Esophagus muscularis mucosa (tissue), 4 donors: ENCODE measurements at places on chromosomes 4 and X. TPM values are rescaled to one million over a fixed set of nuclear protein-coding genes. Genes with fewer than 3 reads are reported as not detected.

- DNase-seq = peak; percentile 91
Observed at GRCh38 chr4:140094438-140095420, 59.3 kb downstream of the MAML3 start.

IL13RA1 gene
- 53.1 TPM for total RNA-seq

TMPRSS11F gene
- not detected for total RNA-seq

GRCh38 chr4:137307806-137308205 lies 224.5 kb downstream of the PCDH18 start:
- no peak for DNase-seq

DNA sequence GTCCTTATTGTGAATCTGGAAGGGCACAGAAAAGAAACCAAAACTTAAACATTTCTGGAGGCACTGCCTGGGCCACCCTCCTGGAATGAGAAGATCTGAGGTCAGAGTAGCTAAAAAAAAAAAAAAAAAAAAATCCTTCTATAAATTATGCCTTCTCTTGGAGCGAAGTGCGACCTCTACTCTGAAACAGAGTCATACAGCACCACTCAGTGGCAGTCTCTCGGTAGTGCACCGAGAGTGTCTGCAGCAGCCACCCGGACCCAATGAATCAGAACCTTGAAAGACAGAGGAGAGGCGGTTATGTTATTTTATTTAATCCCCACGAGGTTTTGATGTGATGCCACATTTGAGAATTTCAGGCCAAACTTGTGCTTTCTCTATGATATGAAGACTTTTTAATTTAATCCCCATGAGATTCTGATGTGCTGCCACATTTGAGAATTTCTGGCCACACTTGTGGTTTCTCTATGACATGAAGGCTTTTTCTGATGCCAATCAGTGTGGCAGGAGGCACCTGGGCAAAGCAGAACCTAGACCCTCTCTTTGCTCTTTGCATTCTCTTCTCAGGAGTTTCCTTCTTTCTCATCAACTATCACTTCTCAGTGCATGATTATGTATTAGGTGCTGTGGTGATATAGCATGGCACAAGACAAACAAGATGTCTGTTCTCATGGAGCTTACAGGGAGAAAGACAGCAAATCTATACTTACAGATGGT lies 5.6 kb upstream of the CT47C1 start:
- no peak for DNase-seq

- DNase-seq = no peak
Observed at GRCh38 chrX:56947699-56948098, 47.6 kb downstream of the SPIN3 start.

GRCh38 chr4:176084769-176085168 lies 19.1 kb downstream of the WDR17 start:
- no peak for DNase-seq

GRCh38 chr4:176435901-176436292 lies 116.1 kb downstream of the SPCS3 start:
- no peak for DNase-seq

GRCh38 chrX:120499301-120500072 lies 30.4 kb upstream of the LAMP2 start:
- DNase-seq = no peak

DNA sequence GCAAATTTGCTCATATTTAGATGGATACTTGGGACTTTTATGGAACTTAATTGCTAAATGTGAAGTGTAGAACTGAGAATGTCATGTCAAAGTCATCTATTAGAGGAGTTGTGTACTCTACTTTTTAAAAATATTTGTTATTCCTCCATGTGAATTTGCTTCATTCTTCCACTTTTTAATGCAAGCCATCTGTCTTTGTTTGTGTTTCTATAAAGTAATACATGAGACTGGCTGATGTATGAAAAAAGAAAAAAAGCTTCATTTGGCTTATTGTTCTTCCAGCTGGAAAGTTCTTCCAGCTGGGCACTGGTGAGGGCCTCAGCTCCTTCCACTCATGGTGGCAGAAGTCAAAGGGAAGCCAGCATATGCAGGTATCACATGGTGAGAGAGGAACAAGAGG lies 114.6 kb upstream of the GRID2 start:
- DNase-seq = no peak

PCDH11X gene
- under 0.01 TPM for total RNA-seq

DNA sequence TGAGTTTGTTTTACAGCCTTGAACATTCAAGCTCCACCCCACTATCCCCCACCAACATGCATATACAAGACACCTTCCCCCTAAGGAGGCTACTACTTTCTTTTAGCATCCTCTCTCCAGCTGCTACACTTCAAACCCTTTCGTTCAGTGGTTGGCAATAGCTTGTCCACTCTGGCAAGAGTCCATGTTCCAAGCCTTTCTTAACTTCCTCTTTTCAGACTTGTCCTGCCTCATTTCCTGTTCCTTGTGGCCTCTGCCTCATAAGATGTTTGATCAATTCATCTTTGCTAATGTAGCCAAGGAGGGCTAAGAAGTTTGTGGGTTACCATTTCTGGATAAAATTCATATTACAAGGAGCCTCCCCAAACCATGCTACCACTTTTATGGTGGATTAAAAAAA lies 20.8 kb upstream of the ZCCHC12 start:
- DNase-seq = no peak

GRCh38 chrX:77014377-77015372 lies 432.5 kb upstream of the FGF16 start:
- no peak for DNase-seq

- no peak for DNase-seq
Observed at GRCh38 chr4:99863804-99864203, 30.4 kb downstream of the LAMTOR3 start.

HSFX4 gene
- not detected for total RNA-seq

DNA sequence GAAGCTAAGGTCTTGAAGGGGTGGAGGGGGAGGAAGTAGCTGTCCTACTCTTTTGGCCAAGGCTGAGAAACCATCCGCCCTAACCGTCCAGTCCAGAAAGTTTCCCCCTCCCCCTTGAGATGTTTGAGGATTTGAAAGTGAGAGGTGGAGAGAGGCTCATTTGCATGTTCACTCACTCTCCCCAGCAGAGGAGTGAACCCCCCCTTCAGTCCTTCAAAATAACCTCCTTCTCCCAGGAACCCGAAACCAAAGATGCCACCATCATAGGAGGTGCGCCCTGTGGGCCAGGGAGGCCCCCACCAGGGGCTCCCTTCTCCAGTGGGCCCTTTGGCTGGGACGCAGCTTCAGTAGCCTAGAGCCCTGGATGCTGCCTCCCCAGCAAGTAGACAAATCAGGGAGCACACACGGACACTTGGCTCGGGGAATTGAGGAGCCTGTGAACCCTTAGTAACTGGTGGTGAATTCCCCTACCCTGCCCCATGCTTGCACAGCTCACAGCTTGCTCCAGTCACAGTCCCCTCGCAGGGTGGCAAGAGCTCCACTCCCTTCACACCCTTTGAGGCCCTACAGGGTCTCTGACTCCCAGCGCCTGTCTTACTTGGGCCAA lies 25.6 kb downstream of the ELF4 start:
- no peak for DNase-seq

TAF7L gene
- not detected for total RNA-seq

GRCh38 chr4:188779581-188779980 lies 640.3 kb downstream of the TRIML1 start:
- DNase-seq = no peak

GRCh38 chr4:53076374-53076958 lies 214.3 kb downstream of the RASL11B start:
- no peak for DNase-seq

GRCh38 chrX:120647127-120647526 lies 17.3 kb upstream of the C1GALT1C1 start:
- no peak for DNase-seq

DNA sequence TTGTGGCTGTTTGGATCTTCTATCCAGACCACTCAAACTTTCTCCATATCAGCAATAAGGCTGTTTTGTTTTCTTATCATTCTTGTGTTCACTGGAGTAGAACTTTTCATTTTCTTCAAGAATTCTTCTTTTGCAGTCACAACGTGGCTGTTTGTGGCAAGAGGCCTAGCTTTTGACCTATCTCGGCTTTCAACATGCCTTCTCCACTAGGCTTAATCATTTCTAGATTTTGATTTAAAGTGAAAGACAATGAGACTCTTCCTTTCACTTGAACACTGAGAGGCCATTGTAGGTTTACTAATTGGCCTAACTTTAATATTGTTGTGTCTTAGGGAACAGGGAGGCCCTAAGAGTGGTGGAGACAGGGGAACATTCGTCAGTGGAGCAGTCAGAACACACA lies 19.1 kb downstream of the FGF2 start:
- DNase-seq = no peak

DNA sequence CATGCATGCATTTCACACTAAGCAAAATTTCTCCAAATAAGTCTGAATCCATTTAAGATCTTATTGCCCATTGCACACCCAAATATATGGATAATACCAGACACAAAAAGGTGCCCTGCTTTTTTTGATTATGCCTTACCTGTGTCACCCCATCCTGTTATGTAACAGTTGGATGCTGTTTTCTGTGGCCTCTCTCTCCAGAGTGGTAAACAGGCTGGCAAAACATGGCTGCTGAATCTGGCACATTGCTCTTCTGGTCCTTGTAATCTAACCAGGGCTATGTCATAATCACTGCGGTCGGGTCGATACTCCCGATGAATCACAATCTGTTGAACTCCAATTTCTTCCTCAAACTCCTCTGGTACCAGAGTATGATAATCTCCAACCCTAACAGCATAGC lies 70.1 kb downstream of the PRSS12 start:
- no peak for DNase-seq

ITM2A gene
- 19.1 TPM for total RNA-seq

HUWE1 gene
- total RNA-seq = 146 TPM

- no peak for DNase-seq
Observed at GRCh38 chrX:122219735-122220134, 964.3 kb upstream of the GRIA3 start.

ZNF718 gene
- 5.6 TPM for total RNA-seq

- DNase-seq = no peak
Observed at GRCh38 chr4:108834835-108835384, 72.1 kb upstream of the ETNPPL start.

DNA sequence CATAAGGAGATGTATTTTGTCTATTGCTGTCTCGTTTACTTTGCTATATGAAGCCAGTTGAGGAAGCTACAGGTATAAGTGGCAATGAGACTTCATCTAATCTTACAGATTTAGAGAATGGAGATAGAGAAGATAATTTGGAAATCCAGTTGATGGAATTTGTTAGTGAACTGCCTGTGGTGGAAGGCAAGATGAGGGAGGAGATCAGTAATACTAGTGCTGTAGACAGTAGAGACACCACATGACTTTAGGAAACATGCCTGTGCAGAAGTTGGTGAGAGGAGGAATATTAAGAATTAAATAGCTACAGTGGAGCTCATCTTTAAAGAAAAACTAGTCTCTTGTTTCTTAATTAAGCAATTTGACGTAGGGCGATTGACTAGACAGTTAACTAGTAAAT lies 51.3 kb downstream of the RBPJ start:
- DNase-seq = no peak

UGT2B10 gene
- total RNA-seq = not detected

MUC7 gene
- not detected for total RNA-seq

LEF1 gene
- 3.3 TPM for total RNA-seq

GRCh38 chr4:149279331-149279730 lies 536.3 kb downstream of the IQCM start:
- no peak for DNase-seq

GRCh38 chr4:7300711-7301095 lies 108.4 kb downstream of the SORCS2 start:
- DNase-seq = no peak
